ENCODE measurements at places on chromosomes 4 and X.

GRCh38 chr4:16117164-16117563, 33.3 kb upstream of the PROM1 start:
- no peak for DNase-seq

DNA sequence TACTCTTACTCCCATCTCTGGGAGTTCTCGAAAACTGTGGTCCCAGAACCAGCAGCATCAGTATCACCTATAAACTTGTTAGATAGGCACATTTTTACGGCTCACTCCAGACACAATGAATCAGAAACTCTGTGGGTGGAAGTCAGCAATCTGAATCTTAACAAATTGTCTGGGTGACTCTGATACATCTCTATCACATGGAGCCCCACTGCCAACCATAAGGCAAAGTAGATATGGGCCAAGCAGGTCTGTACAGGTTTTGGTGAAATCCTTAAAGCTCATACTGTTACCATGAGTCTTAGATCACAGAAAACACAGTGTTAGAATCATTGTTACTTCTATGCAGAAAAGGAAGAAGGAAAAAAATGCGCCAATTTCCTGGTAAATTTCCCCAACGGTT, 122.5 kb upstream of the HCCS start:
- no peak for DNase-seq

GRCh38 chr4:90209922-90210321, 82.7 kb downstream of the CCSER1 start:
- DNase-seq, result no peak

DNA sequence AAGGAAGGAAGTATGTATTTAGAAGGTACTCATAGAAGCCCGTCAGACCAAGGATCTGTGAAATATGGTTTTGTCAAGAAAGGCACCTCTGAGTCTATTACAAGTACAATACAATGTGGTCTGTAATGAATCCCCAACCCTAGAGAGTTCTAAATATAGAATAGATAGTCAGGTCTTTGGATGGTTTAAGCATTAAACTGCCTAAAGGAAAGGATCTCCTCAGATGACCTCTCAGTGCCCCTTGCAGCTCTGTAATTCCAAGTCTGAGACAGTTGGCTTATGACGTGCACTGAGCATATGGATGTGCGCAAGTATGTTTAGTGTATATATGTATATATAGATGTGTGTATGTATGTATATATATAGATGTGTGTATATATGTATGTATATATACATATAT, 62.0 kb downstream of the CCSER1 start:
- DNase-seq, result no peak

Data from mesenchymal stem cell (in vitro differentiated cells and primary cell).